ENCODE measurements at places on chromosomes 6 and 20.

DNA sequence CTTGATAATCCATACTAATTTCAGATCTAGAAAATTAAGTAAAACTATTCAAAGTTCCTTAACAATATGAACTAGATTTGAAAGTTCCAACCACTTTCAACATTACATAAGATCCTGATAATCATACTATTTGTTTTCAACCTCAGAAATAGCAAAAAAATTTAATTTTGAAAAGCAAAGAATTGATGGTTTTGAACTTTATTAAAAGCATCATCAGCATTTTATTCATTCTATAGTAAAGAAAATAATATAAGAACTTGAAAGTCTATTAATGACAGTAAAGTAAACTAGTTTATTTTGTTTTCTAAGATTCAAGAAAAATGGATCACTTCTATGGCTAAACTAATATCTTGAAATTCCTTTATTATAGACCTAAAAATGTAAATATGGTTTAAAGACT, 26.8 kb downstream of the EYS start:
- no peak for DNase-seq

DNA sequence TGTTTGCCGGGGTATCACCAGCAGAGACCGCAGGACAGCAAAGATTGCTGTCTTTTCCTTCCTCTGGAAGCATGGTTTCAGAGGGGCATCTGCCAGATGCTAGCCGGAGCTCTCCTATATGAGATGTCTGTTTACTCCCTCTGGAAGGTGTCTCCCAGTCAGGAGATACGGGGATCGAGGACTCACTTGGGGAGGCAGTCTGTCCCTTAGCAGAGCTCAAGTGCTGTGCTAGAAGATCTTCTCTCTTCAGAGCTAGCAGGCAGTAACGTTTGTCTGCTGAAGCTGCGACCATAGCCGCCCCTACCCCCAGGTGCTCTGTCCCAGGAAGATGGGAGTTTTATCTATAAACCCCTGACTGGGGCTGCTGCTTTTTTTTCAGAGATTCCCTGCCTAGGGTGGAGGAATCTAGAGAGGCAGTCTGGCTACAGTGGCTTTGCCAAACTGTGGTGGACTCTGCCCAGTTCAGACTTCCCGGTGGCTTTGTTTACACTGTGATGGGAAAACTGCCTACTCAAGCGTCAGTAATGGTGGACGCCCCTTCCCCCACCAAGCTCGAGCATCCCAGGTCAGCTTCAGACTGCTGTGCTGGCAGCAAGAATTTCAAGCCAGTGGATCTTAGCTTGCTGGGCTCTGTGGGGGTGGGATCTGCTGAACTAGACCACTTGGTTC, 133.0 kb upstream of the FLRT3 start:
- DNase-seq: no peak

GRCh38 chr6:158142789-158143188, 25.3 kb downstream of the SERAC1 start:
- DNase-seq: no peak

GRCh38 chr6:165545806-165546205, 117.2 kb downstream of the PDE10A start:
- no peak for DNase-seq

GRCh38 chr20:4613718-4614620, 107.7 kb upstream of the PRND start:
- peak; percentile 77 for DNase-seq

DNA sequence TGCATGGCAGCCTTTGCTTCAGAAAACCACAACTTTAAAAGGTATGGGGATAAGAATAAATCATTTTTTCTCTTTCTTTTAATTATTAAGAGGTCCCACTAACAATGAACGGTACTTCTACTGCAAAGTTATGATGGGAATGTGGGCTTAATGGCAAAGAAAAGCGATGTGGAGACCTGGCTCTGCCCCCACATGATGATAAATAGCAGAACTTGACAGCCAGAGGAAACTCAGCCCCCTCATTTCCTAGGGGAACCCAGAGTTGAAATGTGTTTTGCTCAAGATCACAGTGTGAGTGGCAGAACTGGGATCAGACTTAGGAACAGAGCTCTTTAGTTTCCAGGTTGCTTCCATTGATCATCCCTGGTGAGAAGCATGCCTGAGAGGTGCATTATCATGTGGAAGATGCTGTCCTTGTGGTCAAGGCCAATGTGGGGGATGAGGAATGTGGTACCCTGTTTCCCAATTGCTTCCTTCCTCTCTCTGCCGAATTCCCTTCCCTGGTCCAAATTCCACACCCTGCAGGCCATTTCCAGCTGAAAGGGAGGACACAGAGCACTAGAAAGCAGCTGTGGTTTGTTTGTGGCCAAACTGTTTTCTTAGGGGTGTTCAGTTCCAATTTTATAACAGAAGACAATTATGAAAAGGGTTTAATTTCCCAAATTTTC, 66.0 kb downstream of the BACH2 start:
- DNase-seq: no peak

DNA sequence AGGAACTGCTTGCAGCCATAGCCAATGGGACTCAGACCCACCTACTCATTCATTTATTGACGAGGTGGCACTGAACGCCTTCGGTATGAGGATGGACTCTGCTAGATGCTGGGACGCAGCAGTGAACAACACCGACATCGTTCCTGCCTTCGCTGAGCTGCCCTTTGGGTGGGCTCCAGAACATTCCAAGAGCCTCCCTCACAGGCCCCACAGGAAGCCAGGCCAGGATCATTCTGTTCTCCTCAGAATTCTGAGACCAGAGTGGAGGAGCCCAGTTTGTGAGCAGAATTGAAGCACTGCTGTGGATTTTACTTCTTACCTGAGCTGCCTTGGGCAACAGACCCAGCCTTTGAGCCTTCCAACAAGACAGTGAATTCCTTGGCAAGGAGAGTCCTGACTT, 82.1 kb downstream of the KCNB1 start:
- DNase-seq: no peak

- DNase-seq: no peak
These were observed 262.3 kb downstream of the TBC1D7 start for GRCh38 chr6:13066050-13066449.

DNA sequence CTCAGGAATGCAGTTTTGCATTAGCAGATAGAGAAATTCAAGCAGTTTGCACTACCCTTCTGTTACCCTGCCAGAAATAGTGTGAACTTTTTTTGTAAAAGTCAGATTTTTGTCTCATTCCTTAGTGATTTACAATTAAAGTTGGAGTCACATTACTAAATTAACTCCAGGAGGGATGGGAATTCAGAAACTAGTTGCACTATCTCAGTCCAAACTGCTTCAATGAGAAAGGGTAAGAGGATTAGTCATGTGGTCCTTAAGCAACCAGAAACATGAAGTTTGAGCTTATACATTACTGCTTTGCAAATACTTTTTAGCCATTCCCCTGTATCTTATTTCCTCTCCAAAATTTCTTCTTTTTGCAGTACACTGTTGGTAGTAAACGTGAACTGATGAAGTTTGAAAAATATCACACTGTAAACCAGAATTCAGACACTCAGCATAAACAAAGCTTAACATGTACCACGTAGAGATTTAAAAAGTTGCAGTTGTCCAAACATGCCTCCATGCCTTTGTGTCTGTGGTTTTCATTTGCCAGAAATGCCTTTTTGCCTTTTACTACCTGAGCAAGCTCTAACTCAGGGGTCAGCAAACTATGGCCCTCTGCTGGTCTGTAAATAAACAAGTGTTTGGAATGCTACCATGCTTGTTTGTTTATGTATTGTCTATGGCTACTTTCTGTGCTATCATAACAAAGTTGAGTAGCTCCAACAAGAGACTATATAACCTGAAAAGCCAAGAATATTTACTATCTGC, 49.7 kb downstream of the TP53INP2 start:
- no peak for DNase-seq

GRCh38 chr20:19802492-19803158, 44.6 kb downstream of the RIN2 start:
- peak; percentile 73 for DNase-seq

GRCh38 chr20:41649489-41649888, 31.3 kb upstream of the CHD6 start:
- DNase-seq: no peak

DNA sequence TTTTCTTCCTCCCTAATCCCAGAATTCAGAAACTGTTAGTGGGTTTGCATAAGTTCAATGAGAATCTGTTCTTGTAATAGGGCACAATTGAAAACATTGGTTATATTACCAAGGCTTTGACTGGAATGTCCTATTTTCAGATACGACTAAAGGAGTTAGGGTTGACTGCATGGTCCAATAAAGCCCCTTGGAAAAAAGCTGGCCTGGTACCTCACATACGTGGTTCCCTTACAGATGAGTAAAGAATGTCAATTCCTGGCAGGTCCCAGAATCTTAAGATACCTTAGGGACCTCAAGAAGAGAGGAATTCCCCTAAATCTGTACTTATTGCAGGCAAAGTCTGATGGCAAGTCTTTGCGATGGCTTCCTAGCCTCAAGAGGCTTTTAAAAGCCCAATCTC, 4.6 kb downstream of the PPDPF start:
- no peak for DNase-seq

- peak; percentile 39 for DNase-seq
These were observed 6.1 kb downstream of the EDN1 start for GRCh38 chr6:12296255-12296573.

GRCh38 chr20:20736303-20736702, 23.9 kb upstream of the RALGAPA2 start:
- DNase-seq: no peak

- DNase-seq: peak; percentile 37
These were observed 3.6 kb upstream of the HINT3 start for GRCh38 chr6:125952764-125953501.

- DNase-seq: no peak
These were observed 76.7 kb upstream of the FOXO3 start for GRCh38 chr6:108484016-108484415.

DNA sequence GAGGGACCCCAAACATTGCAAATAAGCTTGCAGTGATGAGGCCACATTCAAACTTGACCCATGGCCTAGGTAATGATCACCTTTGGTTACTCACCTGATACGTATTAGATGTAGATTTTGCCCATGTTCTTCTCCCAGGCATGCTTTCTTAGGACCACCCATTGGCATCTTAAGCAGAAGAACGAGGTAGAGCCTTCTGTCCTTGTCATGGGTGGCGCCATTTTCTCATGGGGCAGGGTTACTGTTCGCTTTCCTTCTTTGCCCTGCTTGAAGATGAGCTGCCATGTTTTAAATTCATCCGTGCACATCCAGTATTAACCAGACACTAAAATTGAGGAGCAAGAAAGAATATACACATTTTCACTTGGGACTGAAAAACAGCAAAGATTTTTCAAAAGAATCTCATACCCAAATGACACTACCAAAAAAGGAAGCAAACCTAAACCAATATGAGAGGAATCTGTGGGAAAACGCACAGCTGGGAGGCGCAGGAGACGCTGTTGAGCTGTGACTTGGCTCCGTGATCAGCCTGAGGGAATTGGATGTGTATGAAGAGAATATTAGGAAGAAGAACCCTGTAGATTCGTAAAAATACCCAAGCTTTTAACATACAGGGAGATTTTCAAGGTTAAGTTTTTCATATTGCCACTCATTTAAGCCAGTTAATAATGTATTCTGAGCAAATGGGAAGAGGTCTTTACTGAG, 36.6 kb downstream of the GMPR start:
- DNase-seq: no peak

DNA sequence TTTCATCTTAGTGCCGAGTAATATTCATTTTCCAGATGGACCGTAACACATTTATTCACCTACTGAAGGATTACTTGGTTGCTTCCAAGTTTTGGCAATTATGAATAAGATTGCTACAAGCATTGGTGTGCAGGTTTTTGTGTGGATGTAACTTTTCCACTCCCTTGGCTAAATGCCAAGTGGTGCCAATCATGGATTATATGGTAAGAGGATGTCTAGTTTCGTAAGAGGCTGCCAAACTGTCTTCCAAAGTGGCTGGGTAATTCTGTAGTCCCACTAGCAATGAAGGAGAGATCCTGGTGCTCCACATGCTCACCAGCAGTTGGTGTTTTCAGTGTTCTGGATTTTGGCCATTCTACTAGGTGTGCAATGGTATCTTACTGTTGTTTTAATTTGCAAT, 117.1 kb downstream of the IRF4 start:
- DNase-seq: no peak

- DNase-seq: no peak
These were observed 517.6 kb upstream of the SOX4 start for GRCh38 chr6:21075986-21076385.

DNA sequence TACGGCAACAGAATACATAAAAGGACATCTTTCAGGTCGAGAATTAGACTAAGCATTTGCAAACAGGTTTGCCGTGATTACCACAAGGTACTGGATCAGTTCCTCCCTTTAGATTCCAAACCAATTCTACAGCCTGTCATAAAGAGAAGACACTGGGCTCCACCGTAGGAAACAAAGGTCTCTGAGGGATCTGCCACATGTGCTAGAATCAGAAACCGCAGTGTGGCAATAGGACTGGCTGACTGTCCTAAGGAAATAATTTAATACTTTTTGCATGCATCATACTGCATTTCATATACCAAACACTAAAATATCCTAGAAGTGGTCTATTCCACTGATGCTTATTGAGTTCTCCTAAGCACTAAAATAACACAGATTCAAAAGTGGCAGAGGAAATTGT, 59.2 kb downstream of the POPDC3 start:
- no peak for DNase-seq

GRCh38 chr6:41492261-41492891, 53.8 kb upstream of the FOXP4 start:
- no peak for DNase-seq

GRCh38 chr6:38192011-38192410, 372.5 kb downstream of the ZFAND3 start:
- no peak for DNase-seq

DNA sequence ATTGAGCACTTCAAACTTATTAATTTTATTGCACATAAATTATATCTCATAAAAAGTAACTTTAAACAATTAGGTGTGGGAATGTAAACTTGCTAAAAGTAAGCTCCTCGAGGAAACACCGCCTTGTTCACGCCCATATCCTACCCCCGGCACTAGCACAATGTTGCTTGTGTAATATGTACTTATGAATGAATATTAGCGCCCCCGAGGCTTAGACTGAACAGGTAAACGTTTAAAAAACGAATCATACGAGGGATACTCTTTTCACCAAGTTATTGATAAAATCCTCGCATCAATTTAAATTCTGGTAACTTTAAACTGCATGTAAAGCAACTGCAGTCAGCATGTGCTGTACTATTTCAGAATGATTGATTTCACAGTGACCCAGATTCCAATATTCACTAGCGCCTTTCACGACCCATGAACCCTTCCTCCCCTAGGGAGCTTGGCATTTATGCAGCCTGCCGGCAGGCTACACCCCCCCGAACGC, 637 bp downstream of the TFB1M start:
- no peak for DNase-seq

- DNase-seq: peak; percentile 92
These were observed 7.1 kb downstream of the HSPA1B start for GRCh38 chr6:31834367-31835250.

- no peak for DNase-seq
These were observed 251.8 kb upstream of the OPRM1 start for GRCh38 chr6:153787341-153787606.
